ENCODE measurements at places on chromosomes 5 and 9. TPM values are rescaled to one million over a fixed set of nuclear protein-coding genes. Genes with fewer than 3 reads are reported as not detected.

The IFNA21 gene
- total RNA-seq, result not detected

The MEIKIN gene
- not detected for total RNA-seq

The SEMA4D gene
- 46.2 TPM for total RNA-seq

The GOLGA2 gene
- 88.7 TPM for total RNA-seq

The CDX1 gene
- not detected for total RNA-seq

The GLRA1 gene
- not detected for total RNA-seq

The ISL1 gene
- not detected for total RNA-seq

The GNA14 gene
- 15.7 TPM for total RNA-seq

The TTC33 gene
- 16.6 TPM for total RNA-seq

The PHF24 gene
- 0.23 TPM for total RNA-seq

The GRXCR2 gene
- total RNA-seq, result not detected

The CCDC152 gene
- total RNA-seq, result 0.78 TPM

Data from upper lobe of right lung (tissue), 1 donor.